ENCODE measurements at places on chromosomes 2 and 18.

GRCh38 chr2:234352270-234352669 is 144.6 kb downstream of the ARL4C start:
- no peak for DNase-seq

DNA sequence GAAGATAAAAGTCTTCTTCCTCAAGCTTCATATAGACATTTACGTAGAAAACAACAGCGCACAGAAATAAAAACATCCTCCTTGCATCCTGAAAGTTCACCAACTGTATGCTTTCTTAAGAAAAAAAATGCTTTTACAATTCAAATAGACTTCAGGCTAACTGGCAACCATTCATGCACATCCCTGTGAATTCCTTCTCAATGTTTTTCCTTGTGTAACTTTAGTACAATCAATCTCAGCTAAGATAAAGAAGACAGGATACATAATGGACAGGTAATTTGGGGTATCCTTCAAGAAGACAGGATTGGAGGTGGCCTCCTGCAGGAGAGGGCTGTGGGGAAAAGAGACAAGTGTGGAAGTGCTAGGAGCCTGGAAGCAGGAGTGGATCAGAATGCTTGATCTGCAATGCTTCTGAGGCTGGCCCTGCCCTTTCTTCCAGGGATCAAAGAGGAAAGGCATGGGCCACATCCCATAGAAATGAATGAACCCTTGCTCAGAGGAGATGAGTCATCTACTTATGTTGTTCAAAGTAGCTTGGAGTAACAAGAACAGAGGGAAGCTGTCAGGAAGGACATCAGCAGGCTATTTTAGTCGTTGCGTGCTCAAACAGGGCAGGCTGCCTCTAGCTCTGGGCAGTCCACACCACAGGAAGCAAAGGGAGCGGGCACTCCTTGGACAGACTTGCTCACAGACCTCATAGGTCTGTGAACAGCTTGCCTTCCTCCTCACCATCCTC is 126.6 kb downstream of the TMEM131 start:
- DNase-seq = no peak

- DNase-seq = no peak
Observed at GRCh38 chr2:18925296-18925695, 335.9 kb upstream of the NT5C1B start.

GRCh38 chr2:176830362-176830761 is 382.2 kb upstream of the HNRNPA3 start:
- DNase-seq = no peak

Data from erythroblast (primary cell).